ENCODE measurements at places on chromosomes 12 and 14.

DNA sequence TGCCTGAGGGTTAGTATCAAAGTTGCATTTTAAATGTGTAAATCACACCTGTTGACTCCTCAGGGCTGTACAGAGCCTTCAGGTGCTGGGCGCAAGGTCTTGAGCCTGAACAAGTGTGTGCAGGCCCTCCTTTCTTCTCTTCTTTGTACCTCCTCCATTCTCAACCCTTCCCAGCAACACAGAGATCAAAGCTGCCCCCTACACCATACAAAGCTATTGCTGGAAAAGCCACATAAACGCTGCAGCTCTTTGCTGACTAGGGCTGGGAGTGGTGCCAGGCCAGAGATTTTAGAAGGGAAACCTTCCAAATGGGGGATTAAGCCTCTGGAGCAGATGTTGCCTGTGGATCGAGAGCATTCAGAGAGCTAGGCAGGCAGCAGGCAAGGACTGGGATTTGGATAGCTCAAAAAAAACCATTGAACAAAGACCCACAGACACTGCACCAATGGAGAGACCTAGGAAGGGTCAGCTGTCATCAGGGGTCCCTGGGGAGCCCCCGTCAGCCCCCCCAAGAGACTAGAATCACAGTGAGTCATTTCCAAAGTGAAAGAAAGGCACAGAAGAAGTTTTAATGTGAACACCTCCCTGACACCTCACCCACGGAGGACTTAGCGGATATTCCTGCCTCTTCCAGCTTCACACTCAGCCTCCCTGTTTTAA is 18.2 kb upstream of the SUSD6 start:
- no peak for DNase-seq

GRCh38 chr14:105151838-105152793 is 16.5 kb downstream of the JAG2 start:
- DNase-seq: no peak

DNA sequence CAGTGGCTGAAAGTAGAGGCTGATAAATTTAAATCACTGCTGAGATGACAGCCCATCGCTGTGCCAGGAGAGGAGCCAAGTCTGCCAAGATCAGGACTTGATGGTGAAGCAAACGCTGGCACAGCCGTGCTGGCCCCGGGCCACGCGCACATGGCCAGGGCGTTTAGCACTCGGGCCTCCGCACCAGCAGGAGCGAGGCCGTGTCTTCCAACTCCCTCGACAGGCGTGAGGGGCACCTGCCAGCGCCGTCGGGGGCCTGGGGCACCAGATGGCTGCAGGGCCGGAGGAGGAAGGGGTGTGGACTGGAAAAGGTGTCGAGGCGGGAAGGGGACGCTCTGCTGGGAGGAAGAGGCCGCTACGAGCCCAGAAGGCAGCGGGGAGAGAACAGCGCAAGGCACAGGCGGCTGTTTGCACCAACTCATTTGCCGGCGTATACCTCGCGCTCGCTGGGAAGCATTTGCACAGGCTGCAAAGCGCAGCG is 29.5 kb downstream of the RIMBP2 start:
- DNase-seq: no peak

- DNase-seq: no peak
Measured at GRCh38 chr12:120230326-120230973, 29.5 kb upstream of the RPLP0 start.

GRCh38 chr14:36652542-36653201 is 9.0 kb upstream of the PAX9 start:
- DNase-seq: no peak

All from T-cell (primary cell).